GM12865 (cell line): ENCODE measurements at places on chromosomes 2 and 18.

- no peak for DNase-seq
These were observed 219.7 kb upstream of the EPHA4 start for GRCh38 chr2:221791844-221792243.

DNA sequence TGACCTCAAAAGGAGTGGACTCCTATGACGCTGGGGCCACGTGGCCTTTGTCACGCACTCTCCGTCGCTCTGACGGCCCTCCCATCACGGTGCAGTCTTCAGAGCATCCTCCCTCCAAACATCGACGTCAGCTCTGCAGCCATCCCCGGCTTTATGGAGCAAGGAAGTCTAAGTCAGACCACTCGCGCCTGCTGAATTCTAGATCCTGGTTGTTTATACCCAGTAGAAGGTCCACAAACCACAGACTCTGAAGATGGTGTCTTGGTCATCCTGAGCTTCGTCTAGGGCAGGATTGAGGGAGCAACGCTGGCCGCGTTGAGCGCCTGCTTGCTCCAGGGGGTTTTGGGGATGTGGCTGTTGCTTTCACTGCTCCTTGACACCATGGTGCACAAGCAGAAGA lies 228.0 kb upstream of the SALL3 start:
- no peak for DNase-seq

DNA sequence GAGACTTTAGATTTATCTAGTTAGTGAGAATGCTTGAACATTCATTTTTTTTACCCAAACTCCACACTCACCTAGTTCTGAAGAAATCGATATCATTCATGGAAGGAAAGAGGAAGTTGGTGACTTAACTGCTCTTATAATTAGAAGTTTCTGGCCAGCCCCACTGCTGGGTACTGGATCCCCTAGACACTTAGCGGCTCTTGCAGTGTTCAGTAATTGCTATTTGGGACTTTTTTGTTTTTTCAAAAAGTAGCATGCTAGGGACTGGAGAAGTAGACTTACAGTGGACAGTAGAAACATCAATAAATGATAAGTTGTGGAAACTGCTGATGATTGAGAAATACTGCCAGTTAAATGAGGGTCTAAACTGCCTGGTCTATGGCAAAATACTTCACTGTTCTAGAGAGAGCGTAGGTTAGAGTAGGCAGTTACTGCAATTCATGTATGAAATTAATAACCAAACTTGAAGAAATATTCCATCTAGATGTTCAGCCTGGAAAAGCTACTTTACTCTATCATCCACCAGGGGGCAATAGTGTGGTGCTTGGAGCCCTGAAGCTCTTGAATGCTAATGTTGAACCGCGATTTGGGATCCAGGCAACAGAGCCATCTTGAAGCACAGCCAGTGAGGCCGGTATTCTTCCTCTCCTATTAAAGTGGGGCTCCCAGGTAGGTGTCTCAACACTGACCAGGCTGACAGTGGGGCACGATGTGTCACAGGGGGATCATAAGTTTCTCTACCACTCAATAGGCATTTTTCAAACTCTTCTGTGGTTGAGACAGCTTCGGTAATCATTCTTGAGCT lies 146.1 kb upstream of the SESTD1 start:
- DNase-seq = peak; percentile 65

GRCh38 chr18:62741118-62741566 lies 25.8 kb downstream of the PHLPP1 start:
- DNase-seq = no peak

- no peak for DNase-seq
These were observed 8.8 kb upstream of the CRACDL start for GRCh38 chr2:98944775-98945174.

DNA sequence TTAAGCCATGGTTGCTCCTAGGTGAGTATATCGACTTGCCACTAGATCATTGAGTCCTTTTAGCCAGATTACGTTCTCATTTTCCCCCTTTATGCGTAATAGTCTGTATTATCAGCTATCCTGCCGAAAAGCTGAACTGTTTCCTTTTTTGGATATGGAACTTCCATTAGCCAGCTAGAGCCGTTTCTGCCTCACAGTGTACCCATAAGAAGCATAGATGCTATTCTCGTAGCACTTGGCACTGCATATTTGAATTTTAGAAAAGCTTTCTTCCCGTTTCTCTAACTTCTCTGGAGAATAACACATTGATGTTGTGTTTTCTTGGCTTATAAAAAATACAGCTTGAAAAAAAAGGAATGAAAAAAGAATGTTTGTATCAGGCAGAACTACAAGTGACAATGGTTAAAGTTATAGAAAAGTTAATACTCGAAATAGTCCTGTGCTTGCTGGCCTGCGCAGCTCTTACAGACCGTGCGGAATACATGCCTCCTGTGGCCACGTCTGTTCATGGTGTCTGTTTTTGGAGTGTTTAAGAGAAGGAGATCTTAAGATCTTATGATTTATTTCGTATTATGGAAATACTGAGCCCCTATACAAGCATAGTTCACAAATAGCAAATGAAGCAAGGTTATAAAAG lies 710 bp downstream of the DUSP19 start:
- no peak for DNase-seq

GRCh38 chr2:100470898-100471514 lies 724 bp downstream of the NMS start:
- DNase-seq = no peak

DNA sequence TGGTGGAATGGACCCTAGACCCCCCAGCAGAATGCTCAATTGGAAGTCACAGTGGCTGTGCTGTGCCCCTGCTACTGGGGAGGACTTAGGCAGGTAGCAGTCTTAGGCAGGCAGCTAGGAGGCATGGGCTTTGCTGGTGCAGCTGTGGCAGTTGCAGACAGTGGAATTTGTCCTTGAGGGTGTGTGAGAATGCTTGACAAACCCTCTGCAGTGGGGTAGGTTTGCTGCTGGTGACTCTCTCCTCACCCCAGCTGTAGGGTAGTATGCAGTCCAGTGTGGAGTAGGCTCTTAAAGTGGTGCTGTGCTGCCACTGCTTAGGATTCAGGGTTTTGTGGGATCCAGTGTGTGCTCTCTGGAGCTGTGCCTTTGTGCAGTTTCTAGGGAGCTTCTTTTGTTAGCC lies 61.3 kb downstream of the NUP35 start:
- no peak for DNase-seq

- no peak for DNase-seq
These were observed 13.2 kb upstream of the RNF103 start for GRCh38 chr2:86636842-86637241.

DNA sequence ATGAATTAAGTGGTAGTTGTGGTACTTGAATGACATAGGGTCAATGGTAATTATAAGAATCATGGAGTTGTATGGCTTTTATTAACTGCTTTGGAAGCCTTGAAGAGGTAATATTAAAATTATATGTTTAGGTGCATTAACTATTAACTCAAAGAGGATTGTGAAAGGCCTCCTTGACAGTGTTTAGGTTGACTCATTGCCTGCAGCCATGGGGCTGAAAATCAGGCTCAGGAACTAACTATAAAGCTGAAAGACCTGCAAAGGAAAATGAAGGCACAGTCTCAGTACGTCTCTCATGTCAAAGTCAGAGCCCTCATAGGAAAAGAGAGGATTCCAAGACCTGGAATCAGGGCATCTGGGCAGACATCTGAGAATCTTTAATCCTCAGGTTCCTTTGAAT lies 31.0 kb downstream of the CACNB4 start:
- no peak for DNase-seq

DNA sequence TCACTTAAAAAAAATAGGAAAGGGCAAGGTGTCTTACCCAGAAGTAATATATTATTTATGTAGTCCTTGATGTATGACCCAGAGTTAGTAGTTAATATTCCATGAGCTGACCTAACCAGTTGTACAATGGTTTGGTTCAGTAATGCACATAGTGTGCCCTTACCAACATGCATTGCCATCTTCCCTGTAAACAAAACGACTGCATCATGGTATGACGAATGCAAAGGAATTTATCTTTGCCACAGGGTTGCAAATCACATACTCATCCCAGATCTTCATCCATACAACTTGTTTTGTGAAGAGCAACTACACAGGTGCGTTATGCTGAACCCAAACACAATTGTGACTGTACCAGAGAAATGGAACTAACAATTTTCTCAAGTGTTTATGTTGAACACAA lies 68.9 kb upstream of the ZSWIM2 start:
- DNase-seq = no peak

DNA sequence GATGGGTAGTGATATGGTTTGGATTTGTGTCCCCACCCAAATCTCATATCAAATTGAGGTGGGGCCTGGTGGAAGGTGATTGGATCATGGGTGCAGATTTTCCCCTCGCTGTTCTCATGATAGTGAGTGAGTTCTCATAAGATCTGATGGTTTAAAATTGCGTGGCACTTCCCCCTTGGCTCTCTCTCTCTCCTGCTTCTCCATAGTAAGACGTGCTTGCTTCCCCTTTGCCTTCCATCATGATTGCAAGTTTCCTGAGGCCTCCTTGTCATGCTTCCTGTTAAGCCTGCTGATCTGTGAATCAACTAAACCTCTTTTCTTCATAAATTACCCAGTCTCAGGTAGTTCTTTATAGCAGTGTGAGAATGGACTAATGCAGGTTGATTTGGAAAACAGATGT lies 223.2 kb upstream of the APCDD1 start:
- DNase-seq = no peak

- DNase-seq = no peak
These were observed 57.2 kb downstream of the REEP1 start for GRCh38 chr2:86280191-86280667.

GRCh38 chr2:179264368-179265081 lies at the start of gene SESTD1:
SESTD1 (minus strand) TSS chr2:179264832; CDS start chr2:179191841, 72,991 bp downstream.
- DNase-seq = peak; percentile 60

DNA sequence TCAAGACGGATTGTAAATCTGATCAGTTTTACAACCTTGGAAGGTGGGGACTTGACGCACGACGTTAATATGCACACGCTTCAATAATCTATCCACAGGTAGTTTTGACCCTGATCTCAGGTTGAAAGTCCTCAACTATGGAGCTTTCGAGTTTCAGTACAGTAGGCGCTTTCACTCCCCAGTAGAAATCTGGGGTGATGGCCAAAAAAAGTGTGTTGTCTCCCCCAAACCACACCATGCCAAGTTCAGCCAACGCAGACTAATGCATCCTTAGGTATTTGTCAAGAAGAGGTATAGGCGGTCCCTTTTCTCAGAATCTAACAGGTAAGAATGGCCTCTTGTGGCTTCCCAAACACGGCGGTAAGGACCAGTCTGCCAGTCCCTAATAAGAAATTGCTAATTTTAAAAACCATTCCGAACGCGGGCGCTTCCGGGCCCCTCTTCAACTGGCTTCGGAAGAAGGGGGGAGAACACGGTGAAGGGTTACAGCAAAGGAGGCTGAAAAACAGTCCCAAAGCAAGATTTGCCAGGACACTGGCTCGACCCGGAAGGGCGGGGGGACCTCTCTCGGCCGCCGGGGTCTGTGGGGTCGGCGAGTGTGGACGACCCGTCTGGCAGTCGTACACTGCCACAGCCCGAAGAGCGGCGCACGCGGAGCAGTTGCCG lies 659 bp downstream of the FAM210A start:
- peak; percentile 31 for DNase-seq

DNA sequence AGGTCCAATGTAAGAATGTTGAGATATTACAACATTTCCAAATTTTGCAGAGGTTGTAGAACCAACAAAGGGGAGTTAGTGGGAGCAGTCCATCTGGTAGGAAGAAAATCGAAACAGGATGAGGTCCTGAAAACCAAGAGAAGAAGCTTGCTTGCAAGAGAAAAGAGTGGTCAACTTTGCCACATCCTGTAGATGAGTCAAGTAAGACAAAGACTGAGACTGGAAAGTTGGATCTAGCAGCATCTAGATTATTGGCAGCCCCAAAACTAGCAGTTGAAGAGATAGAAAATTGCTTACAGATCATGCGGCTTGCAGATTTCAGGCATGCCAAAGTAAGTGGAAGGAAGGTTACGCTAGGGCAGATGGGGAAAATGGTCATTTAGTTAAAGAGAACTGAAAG lies 378.9 kb downstream of the GRB14 start:
- peak; percentile 45 for DNase-seq

DNA sequence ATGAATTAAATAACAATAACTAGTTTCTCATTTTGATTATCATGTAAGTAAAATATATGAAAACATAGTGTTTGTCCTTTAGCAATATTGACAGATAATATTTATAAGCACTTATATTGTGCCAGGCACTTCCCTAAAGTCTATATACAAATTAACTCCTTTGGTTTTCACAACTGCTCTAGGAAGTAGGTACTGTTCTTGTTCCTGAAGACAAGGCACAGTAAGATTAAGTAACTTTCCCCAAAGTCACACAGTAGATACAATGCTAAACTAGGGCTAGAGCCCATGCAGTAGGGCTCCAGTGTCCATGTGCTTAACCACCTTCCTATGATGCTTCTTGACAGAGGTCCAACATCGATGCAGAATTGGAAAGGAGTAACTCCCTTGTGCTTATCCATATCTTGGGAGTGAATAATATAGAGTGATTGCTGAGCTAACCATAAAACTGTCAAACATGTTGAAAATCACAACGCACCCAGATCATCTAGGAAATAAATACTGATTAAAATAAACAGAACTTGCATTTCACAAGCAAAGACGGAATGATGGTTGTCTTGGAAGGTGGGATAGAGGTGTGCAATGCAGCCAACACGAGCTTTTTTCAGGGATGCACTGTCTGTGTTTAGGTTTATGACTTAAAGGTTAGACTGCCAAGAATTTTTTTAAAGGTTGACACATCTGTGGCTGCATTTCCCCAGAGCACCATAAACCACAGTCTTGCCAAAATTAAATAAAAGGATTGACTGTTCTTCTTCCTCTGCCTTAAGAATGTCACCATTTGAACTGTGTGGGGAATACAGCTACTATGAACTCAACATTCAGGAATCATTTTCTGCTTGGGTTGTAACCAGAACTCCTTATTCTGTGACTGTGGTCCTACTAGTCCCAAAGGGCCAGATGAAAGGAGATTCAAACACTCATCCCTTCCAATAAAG lies 80.8 kb downstream of the ANKRD44 start:
- DNase-seq = no peak

- DNase-seq = no peak
These were observed 35.4 kb upstream of the MPPE1 start for GRCh38 chr18:11943551-11943950.

DNA sequence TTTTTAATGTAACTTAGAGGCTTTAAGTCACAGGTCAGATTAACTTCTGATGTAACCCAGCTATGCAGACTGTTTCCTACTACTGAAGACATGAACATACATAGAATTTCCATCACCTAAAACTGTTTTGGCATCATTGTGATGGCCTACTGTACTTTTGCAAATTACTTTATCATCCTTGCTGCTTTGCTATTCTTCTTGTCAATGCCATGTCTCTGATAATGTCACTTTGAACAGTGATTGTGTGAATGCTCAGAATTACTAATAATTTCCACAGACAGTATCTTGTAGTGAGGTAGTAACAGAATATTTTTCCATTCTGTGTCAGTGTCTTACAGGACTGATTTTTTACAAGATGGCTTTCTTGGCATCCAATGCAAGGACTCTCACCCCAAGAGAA lies 663.5 kb downstream of the DPP10 start:
- no peak for DNase-seq
